ENCODE measurements at places on chromosomes 1 and 21.

DNA sequence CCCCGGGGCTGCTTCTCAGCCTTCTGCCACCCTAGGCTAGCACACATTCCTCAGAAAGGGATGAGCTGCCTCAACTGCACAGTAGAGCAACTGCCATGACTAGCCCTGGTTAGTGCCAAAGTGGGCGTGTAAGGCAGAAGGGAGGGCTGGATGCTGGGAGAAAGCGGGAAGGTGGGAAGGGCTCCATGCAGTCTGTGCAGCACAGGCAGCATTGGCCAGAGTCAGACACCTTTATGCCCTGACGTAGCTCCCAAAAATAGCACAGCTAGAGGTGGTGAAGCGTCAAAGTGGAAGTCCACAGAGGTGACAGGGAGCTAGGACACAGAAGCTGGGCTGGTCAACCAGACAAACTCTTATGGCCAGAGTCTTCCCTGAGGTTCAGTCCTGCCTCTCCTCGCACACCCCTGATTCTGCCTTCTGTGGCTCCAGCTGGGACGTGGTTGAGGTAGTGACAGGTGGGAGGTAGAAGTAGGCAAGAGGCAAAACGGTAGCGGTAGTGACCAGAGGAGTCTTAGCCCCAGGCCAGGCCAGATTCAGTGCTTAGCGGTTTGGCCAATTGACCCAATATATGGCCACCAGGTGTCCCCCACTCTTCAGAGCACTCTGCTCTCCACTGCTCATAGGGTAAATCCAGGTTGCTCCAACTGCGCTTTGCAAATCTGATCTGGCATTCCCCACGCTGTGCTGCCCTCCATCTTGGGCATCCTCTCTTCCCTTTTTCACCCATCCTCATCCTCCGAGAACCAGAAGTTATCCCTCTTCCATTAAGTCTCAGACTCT is 45.6 kb downstream of the DDX20 start:
- DNase-seq: no peak

DNA sequence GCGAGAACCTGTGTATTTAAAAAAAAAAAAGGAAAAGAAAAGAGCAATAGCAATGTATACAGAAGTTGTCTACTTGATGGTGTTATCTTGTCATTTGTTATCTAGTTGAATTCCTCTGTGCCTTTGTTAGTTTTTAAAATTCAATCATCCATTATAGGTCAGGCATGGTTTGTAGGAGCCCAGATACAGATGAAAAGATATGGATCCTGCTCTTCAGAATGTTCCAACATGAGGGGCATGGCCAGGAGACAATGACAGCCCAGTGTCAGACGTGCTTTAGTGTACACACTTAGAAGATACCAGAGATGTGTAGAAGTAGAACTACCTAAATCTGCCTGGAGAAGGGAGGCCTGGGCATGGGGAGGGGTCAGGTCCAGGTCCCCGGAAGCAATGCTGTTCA is 16.6 kb downstream of the MTARC2 start:
- no peak for DNase-seq

DNA sequence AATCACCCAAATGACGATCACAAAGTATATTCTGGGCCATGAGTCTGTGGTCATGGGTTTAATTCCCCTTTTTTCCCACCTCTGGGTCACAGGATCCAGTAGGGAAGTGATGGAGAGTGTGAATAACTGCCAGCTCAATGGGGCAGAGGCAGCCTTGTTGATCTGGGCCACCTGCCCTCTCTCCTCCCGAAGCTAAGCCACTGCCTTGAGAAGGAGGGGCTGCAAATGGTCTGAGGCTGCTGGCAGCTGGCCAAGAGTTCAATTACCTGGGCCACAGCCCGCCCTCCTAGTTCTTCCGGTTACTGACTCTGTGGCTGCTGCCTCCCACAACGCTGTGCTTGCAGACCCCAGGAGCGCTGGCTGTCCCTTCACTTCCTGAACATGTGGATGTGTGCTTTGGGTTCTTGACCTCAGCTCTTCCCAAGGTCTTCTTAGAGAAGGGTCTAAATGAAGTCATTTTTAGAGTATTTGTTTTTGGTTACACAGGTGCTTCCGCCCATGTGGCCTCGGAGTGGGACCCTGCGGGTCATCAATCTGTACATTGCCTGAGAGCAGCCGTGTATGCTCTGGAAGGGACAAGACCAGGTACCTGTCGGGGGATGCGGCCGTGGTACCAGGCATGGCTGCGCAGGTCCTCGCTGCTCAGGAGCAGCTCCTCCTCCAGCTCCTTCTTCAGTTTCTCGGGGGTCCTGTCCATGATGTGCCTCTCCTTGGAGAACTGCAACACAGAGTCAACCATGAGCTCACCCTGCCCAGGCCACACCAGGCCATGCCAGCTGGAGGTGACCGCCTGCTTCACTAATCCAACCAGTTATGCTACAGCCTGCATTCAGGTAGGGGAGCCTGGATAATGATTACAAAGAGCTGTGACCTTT is 89.7 kb downstream of the BCAR3 start:
- DNase-seq: no peak

- no peak for DNase-seq
Measured at GRCh38 chr1:46288485-46289133, 14.8 kb downstream of the LRRC41 start.

GRCh38 chr1:183580281-183580682 is 10.0 kb downstream of the NCF2 start:
- no peak for DNase-seq

DNA sequence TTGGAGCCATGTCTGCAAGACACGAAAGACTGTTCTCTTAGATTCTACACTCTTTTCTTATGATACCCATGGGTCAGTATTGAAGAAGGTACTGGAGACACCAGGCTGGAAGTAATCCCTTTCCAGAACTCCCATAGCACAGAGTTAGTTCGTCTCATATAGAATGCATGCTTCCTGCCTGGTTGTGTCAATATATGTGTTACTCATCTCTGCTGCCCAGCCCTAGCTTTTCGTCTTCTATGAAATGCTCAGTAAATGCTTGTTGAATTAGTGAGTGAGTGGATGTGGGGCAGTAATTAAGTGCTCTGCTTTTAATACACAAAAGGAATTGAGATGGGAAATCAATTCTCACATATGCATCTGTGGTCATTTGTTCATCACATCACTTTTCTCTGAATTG is 32.1 kb downstream of the ADCY10 start:
- DNase-seq: no peak

GRCh38 chr1:69409731-69410456 is 157.8 kb upstream of the LRRC7 start:
- DNase-seq: no peak
